Psoas muscle (tissue), 8 donors: ENCODE measurements at places on chromosomes 1 and 21. TPM values are rescaled to one million over a fixed set of nuclear protein-coding genes. Genes with fewer than 3 reads are reported as not detected.

Gene SLAMF9
- not detected for total RNA-seq

GRCh38 chr1:170067253-170067819 lies 7.2 kb downstream of the KIFAP3 start:
- no peak for DNase-seq

DNA sequence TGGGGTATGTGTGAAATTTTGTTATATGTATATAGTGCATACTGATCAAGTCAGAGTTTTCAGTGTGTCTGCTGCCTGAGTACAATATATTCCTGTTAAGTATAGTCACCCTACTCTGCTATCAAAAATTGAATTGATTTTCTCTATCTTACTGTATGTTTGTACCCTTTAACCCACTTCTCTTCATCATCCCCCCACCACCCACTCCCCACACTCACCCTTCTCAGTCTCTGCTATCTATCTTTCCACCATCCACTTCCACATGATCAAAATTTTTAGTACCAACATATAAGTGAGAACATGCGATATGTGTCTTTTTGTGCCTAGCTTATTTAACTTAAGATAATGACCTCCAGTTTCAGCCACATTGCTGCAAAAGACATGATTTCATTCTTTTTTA lies 4.2 kb downstream of the LY9 start:
- no peak for DNase-seq

DNA sequence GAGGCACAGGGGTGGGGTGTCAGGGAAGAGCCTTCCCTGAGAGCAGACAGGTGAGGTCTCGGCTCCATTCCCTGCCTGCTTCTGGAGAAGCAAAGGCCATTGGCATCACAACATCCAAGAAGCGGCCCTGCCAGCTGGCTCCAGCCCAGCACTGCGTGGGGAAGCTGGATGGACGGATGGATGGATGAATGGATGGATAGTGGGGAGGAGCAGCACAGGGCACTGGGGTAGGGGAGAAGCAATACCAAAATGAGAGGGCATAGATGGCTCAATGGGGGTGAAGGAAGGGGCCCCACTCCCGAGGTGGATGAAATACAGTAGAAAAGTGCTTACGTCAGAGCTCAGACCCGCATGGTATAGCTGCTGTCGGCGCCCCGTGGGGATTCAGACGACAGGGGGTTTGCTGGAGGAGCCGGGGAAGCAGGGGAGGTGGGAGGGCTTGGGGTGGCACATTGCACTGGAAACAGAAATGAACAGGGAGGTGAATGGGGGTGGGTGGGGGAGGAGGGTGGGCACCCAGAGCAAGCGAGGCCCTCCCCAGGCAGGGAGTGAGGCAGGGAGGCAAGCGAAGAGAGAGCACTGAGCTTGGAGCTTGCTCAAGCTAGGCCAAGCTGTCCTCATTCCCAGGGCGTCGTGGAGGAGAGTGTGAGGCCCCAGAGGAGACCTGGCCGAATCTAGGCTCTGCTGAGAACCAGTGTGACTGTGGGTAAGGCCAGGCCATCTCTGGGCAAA lies 9.5 kb upstream of the GOLT1A start:
- DNase-seq: no peak

Gene PLA2G2A
- 23.5 TPM for total RNA-seq

- no peak for DNase-seq
Observed at GRCh38 chr1:116133696-116134475, 22.7 kb downstream of the MAB21L3 start.

DNA sequence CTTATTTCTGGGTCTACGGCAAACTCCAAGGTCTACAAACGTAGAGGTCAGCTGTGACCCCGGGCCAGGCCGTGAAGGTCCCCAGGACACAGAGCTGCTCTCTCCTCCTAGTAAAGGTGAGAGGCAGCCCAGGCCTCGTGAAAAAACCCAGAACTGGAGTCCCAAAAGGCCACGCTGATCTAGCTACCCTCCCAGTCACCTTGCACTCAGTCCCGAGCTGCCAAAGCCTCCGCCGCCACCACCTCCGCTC lies 125 bp downstream of the ATP5PF start:
- no peak for DNase-seq

Gene S100A5
- total RNA-seq: not detected

- DNase-seq: no peak
Observed at GRCh38 chr1:14094611-14095400, 394.8 kb downstream of the PRDM2 start.

DNA sequence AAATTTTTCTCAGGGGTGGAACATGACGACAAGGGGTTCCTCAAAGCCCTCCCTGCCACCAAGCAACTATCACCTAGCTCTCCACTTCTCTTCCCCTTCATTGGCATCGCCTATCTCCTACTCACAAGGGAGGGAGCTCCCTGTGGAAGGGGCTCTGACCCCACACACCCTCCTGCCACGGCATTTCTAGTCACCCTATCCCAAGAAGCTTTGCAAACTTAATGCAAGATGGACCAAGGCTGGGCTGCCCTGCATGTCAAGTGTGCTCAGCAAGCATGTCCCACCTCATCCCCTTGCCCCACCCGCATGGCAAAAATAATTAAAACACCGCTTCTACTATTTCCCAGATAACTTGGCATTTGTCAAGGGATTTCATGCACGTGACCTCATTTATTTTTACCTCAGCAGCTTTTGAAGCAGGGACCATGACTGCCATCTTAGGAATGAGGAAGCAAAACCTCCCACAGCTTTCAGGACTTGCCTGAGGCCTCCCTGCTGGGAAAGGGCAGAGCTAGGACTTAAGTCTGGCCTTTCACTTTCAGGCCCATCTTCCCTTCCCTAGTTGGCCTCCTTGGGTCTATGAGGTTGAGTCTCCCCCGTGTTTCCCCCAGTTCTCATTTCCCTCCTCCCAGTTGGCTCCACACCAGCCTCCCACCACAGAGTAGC lies 161.3 kb downstream of the TSEN15 start:
- no peak for DNase-seq

Gene FAM43B
- 0.62 TPM for total RNA-seq

Gene LCE1D
- not detected for total RNA-seq

DNA sequence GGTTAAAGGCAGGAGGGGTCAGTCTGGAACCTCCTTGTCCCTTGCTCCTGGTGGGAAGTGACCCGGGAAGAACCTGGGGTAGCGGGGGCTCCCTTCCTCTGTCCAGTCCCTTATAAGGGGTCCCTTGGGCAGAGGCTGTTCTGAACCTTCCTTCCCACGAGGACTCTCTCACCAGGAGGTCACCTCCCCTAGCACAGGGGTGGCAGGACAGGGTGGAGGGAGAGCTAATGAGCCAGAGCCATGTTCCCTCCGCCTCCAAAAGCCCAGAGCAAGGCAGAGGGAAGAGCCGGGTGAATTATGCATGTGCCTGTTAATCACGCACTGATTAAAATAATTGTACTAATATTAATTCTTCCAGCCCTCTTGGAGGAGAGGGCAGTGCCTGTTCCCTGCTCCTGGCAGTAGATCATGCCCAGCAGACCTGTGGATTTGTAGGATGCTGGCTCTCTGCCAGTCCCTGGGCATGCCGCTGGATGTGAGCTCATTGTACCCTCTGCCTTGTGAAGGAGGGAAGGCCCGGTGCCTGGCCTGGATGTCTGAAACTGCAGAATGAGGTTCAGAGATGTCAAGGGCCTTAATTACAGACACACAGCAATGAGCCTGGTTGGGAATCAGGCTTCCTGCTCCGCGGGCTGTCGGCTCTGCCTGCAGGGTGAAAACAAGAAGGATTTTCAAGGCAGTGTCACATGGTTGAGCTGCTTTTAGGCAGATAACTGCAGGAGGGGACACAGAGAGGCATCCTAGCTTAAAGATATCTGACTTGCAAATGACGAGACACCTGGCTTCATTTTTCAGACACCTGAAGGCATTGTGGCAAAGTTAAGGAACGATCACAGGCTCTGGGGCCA lies 68.2 kb downstream of the IGSF21 start:
- no peak for DNase-seq

DNA sequence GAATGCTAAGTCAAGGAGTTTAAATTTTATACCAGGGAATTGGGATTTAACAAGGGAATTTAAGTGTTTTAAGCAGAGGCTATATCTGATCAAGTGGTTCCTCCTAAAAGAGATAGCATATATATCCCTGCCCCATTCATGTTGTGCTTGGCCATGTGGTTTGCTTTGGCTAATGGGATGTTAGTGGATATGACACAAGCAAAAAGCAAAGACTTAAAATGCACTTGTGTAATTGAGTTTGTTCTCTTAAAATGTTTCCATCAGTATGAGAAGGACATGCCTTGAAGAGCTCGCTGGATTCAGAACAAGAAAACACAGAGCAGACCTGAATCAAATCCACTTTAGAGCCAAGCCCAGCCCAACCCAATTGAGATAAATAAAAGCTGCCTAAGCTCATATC lies 22.4 kb downstream of the C1orf87 start:
- no peak for DNase-seq

GRCh38 chr1:217896490-217896889 lies 265.3 kb downstream of the SPATA17 start:
- DNase-seq: no peak

DNA sequence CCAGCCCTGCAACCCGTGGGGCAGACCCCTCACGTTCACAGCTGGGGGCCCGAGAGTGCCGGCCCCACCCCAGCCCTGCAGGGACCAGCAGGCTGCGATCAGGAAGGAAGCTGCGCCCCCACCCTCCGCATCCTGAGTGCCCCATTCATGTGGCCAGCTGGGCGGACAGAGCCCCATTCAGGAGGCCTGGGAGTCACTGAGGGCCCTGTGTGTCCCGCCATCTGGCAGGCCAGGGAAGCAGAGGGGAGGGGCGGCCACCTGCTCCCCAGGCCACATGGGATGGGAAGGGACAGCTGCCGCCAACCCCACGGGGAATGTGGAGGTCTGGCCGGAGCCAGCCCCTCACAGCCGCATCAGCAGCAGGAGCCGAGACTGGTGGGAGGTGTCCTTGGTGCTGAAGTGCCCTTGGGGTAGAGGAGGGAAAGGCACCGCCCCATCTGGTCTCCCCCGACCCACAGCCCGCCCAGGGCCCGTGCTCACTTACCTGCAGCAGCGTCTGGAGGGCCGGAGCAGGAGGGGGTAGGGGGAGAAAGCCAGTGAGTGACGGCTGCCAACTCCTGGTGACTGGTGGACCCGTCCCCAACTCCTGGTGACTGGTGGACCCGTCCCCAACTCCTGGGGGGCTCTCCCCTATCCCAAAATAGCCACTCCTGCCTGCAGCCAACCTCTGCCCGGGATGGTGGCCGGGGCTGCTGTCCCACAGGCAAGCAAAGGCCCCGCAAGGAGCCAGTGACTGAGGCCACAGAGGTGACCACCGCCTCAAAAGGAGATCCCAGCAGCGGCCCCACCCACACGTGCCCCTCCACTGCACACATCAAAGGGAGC lies 8.7 kb downstream of the ACAP3 start:
- DNase-seq: no peak

Gene NUP210L
- 3.0 TPM for total RNA-seq
